Cerebellum (tissue), 4 donors: ENCODE measurements at places on chromosomes 6 and 20.

GRCh38 chr6:81130061-81130460 is 622.4 kb downstream of the TENT5A start:
- no peak for DNase-seq

DNA sequence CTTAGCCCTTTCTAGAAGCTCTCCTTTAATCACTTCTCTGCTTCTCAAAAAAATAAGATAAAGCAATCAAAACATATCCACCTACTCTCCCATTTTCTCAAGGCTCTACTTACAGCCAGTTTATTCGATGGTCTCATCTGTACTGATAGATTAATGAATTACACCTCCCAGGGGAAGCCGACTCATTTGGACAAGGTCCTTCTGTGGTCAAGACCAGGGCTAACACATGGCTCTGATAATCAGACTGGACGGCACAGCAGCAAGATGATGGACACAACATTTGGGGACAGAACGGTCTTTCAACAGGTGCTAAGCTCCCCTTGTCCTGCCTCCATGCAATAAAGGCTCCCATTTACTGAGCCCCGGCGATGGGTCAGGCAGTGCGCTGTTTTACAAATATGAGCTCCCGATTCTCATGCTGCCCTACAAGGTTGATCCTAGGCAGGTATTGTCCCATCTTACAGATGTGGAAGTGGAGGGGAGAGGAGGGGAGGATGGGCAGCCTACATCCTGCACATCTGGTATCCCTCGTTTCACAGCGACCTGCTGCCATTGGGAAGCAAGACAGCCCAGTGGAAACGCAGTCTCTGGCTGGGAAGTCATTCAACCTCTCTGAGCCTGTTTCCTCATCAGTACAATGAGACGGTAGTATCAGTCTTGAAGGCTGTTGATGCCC is 15.7 kb downstream of the CPNE5 start:
- no peak for DNase-seq

GRCh38 chr20:17873410-17874270 is 95.0 kb downstream of the SNX5 start:
- DNase-seq, result no peak

DNA sequence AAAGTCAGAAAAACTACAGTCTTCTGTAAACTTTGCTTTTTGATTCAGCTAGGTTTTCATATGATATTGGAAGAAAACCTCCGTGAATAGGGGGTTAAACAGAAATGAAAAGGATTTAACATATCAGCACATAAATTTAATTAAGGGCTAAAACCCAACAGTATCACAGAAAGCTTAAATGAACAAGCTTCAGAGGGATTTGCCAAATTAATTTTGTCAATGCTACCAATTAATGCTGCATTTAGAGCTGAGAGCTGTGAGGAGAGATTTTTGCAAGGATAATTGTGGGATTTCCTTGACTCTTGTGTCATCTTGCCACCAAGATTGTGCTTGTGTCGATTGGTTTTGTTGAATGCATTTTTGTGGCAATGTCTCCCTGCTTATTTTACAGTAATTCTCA is 379.9 kb downstream of the CD109 start:
- no peak for DNase-seq

- DNase-seq, result no peak
Observed at GRCh38 chr6:53032849-53033248, 32.4 kb upstream of the FBXO9 start.

DNA sequence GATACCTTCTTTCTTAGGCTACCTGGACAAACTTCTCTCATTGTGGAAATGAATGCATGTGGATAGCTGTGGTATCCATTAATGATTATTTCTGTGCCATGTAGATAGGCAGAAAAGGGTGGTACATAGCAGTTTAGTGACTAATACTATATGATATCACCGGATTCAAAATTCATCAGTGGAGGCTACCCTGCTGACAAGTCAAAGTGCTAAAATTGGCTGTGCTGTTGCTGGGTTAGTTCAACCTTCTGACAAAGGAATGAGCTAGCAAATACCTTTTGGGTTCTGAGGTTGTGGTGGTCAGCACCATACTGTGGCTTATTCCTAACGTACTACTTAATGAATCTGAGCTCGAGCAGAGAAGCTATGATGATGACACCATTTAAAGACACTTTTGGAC is 109.1 kb downstream of the TFAP2B start:
- no peak for DNase-seq

- DNase-seq, result no peak
Observed at GRCh38 chr6:84581494-84582259, 182.7 kb downstream of the TBX18 start.

- no peak for DNase-seq
Observed at GRCh38 chr6:154206996-154207395, 149.6 kb downstream of the IPCEF1 start.

DNA sequence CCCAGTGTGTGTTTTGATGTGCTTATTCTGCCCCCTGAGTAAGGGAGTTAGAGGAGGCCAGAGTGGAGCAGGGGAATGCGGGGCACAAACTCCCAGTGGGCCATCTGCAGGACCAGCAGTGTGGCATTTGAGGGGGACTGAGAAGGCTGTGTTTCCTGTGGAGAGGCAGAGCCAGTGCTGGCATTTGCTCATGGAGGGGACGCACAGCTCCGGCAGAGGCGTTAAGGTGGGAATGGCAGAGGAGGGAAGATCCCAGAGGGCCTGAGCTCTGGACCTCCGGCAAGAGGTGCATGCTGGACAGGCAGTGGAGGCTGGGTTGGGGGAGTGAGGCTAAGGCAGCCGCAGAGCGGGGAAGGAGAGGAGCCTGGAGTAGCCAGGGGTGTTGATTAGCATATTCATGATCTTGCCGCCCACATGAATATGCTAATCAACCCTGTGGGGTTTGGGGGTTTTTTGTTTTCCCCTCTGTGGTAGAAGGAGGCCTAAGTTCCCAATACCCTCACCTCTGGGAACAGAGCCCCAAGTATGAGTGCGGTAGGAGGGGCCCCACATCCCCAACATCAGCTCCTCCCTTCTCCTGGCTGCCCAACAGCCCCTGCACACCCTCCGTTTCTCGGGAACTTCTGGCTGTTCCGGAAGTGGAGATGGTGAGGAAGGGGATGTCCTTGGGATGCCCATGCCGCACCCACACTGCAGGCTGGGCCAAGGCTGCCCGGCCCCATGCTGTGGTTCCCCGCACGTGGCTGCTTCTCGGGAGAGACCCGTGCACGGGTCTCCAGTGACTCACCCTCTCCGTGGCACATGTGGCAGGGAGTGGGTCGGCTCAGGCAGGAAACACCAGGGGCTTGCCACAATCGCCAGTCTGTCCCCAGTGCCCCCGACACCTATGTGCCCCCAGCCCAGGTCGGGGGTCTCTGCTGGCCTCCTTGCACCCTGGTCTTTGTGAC is 33.8 kb downstream of the DLGAP4 start:
- DNase-seq, result no peak

DNA sequence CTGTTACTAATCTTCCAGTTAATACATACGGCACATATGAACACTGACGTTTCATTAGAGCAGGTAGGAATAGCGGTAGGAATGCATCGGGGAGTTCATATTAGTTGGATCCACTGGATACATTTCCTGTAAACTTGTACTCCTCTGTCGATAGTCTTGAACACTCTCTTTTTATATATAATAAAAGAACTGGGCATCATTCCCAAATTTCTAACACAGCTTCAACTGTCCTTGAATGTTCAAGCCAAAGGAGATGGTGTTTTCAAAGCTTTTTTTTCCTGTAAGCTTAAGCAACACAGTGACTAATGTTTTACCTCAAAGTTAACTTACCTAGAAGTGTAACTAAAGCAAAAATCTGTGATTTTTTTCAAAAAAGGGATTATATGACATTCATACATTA is 195.3 kb downstream of the UTRN start:
- no peak for DNase-seq

- no peak for DNase-seq
Observed at GRCh38 chr6:45350186-45350710, 22.1 kb downstream of the RUNX2 start.

DNA sequence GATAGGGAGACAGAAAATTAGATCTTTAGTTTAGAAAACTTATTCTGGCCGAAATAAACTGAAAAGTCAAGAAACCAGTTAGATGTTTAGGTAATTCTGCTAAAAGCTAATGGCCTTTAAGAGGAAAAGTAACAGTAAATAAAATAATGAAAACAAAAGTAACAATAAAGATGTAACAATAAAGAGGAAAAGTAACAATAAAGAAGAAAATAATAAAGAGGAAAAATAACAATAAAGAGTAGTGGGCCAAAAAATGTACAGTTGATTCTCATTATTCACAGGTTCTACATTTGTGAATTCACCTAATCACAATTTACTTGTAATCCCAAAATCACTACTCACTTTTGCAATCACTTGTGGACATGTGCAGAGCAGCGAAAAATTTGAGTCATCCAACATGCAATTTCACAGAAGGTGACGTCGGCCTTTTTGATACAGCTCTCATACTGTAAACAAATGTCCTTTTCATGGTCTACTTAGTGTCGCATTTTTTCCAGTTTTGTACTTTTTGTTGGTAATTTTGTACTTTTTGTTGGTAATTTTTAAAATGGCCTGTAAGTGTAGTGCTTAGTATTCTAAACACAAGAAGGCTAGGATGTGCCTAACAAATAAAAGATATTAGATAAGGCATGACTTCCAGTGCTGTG is 24.0 kb downstream of the HBS1L start:
- no peak for DNase-seq

GRCh38 chr6:12110523-12111362 is 98.6 kb downstream of the HIVEP1 start:
- DNase-seq, result no peak

DNA sequence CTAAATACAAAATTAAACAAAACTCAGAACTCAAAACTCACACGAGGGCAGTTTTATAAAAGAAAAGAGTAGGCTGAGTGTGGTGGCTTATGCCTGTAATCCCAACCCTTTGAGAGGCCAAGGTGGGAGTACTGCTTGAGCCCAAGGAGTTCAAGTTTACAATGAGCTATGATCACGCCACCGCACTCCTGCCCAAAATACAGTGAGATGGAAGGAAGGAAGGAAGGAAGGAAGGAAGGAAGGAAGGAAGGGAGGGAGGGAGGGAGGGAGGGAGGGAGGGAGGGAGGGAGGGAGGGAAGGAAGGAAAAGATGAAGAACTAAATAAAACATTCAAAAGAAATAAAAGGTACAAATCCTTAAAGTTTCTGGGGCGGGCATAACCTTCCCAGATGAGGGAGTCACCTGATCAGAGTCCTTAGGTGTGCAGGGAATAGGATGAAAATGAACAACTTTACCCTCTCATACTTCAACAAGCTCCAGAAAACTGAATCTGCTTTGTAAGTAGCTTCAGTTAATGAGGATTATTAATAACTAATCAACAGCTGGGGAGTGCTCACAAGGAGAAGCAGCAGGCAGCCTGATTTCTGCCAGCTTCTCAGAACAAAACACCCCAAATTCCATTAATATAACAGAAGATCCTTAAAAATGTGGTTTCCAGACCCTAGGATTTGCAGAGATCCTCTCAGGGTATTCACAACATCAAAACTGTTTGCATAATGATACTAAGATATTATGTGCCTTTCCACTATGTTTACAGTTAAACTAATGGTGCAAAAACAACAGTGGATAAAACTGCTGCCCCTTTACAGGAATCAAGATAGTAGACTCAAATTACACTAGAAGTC is 21.8 kb downstream of the LMBRD1 start:
- DNase-seq, result no peak

DNA sequence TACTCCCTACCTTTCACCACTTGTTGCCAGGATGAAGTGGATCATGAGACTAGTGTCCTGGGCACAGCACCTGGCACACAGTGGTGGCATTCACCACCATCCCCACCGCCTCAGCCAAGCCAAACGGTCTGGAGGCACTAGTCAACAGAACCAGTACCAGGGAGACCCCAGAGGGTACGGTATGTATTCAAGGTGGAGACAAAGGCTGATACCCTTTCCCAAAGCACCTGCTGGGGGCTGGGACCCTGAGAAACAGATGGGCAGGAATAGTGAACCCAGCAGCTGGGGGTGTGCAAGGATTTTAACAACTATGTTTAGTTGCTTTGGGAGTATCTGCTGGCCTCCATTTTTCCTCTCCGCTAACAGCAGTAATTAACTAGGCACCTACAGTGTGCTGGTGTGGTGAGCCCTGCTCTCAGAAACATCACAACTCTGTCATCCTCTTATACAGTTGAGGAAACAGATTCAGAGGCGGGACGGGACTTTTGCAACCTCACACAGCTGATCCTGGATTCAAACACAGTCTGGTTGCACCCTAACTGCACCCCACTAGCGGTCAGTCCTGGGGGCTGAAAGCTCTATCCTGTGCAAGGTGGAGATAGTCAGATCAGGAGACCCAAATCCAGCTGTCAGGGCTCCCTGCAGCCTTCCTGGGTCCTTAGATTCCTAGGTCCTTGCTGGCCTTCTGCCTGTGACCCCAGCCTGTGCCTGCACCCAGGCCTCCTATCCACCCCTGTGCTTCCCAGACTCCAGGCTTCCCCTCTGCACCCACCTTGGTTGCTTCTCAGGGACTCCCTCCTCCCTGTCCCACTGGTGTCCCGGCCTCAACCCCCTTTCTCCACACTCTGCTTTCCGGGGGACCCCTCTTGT is 1.2 kb downstream of the SNTA1 start:
- DNase-seq, result no peak

DNA sequence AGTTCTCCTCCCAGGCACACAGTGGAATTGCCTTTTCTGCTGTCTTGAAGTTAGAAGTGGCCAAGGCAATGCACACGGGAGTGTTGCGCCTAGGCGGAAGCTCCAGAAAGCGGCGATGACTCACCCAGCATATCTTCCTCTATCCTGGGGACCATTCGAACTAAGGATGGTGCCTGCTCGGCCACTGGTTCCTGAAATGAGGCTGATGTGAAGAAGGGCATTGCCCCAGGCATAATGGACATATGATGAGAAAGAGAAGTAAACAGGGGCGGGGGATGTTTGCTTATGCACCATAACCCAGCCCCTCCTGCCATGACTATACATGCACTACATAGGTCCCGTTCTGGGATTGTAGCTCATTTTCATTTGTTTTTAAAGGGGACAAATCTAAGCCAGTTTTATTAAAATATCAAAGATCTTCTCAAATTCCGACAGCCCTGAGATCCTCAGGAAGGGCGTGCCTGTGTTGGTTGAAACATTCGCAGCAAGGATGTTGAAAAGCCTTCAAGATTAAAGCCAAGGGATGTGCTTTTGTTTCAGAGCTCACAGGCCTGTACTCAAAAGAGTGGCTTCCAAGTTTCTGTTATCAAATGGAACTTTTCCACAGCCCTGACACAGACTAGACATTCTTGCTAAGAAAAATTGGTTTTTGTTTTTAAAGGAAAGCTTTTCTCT is 218.5 kb downstream of the LY86 start:
- DNase-seq, result no peak

- DNase-seq, result no peak
Observed at GRCh38 chr20:64133951-64134407, 26.6 kb upstream of the NPBWR2 start.

GRCh38 chr20:7940341-7940740 is at the start of gene HAO1:
TSS of gene HAO1 (minus strand) at chr20:7940458. CDS start at chr20:7940422, 36 bp downstream.
- no peak for DNase-seq

GRCh38 chr6:65259059-65259458 is 448.0 kb downstream of the EYS start:
- DNase-seq, result no peak

- DNase-seq, result no peak
Observed at GRCh38 chr20:891706-892080, 24.4 kb downstream of the ANGPT4 start.
